Ovary (tissue), 10 donors: ENCODE measurements at places on chromosomes 11 and 22.

DNA sequence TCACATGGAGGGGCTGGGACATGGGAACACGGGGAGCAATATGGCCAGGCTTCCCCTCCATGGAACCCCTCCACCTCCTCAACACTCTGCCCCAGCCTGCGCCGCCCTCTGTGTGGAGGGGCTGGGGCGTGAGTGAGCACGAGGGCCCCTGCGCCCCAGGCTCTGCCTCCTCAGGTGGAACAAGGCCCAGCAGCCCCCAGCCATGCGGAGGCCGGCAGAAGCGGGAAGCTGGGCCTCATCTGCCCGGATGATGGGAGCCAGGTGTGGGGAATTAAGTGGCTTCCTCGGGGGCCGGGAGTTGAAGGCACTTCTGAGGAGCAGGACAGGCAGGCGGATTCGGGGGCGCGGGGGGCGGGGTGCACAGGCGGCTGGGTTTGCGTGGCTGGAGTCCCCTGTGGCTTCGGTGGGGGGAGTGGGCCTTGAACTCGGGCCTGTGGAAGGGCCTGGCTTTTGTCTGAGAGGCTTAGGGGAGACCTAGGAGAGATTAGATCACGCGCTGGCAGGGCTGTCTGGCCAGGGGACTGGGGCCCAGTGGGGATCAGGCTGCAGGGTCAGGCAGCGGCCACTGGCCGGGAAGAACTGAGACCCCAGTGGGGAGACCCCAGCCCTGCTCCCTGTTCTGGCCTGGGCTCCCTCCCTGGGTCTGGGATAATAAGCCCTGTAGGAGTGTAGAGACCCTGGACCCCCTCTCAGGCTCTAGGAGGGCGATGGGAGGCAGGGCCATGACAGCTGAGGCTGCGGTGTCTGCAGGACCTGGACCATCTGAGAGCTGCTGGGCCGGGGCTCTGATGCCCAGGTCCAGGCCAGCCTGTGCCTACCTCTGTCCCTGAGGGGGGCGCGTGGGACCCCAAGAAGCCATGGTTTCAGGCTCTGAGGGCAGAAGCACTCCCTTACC, 13.3 kb downstream of the PRR33 start:
- H3K36me3 ChIP-seq = no peaks in the 10 kb centered on the region
- DNase-seq = no peak
- H3K27ac ChIP-seq = no peak overlapping the region

- no peak overlapping the region for H3K4me3 ChIP-seq
- H3K27ac ChIP-seq = no peak overlapping the region
- no peaks in the 10 kb centered on the region for H3K36me3 ChIP-seq
- H3K4me1 ChIP-seq = peaks cover 20% of the 10 kb centered on the region
- DNase-seq = no peak
- no peaks in the 10 kb centered on the region for H3K27me3 ChIP-seq
Observed at GRCh38 chr22:38879108-38879729, 7.2 kb upstream of the CBX6 start.

DNA sequence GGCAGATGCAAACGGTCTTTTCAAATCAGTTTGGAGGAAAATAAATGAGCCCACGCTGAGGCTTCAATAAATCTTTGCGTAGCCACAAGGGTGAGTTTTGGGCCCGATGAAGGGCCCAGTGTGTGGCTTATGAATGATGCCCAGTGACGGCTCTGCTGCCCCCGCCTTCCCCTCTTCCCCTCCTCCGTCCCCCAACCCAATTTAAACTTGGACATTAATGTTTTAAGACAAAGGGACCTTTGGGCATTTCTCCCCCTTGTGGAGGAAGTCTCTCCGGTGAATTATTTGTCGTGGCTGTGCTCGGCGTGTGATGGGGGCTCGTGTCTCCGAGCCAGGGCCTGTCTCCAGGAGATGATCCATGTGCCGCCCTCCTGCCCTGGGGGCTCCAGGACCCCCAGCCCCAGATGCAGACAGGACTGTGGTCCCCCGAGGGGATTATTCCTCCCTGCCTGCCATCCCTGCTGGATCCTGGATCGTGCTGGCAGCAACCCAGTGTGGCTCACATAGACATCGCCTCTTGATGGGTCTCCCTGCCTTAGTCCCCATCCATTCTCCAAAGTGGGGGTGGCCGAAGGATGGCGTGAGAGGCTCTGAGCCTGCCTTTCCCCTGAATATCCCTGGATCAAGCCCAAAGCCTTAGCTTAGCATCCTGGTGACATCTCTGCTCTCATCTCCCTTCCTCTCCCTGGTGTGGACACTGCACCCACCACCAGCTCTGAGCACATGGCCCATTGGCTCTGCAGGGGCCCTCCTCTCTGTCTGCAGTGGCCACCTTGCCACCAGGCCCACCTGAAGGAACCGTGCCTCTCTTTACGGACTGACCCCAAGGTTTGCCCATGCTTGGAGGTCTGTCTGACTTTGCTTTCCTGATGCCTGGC, 56.4 kb downstream of the SMIM38 start:
- H3K4me1 ChIP-seq = no peaks in the 10 kb centered on the region
- no peak for DNase-seq
- no peak overlapping the region for H3K4me3 ChIP-seq
- H3K36me3 ChIP-seq = no peaks in the 10 kb centered on the region
- H3K27me3 ChIP-seq = no peaks in the 10 kb centered on the region
- no peak overlapping the region for H3K27ac ChIP-seq

GRCh38 chr11:64752175-64752970, 7.4 kb downstream of the PYGM start:
- no peaks in the 10 kb centered on the region for H3K36me3 ChIP-seq
- no peaks in the 10 kb centered on the region for H3K4me1 ChIP-seq
- H3K27ac ChIP-seq = no peak overlapping the region
- no peaks in the 10 kb centered on the region for H3K27me3 ChIP-seq
- no peak overlapping the region for H3K4me3 ChIP-seq

DNA sequence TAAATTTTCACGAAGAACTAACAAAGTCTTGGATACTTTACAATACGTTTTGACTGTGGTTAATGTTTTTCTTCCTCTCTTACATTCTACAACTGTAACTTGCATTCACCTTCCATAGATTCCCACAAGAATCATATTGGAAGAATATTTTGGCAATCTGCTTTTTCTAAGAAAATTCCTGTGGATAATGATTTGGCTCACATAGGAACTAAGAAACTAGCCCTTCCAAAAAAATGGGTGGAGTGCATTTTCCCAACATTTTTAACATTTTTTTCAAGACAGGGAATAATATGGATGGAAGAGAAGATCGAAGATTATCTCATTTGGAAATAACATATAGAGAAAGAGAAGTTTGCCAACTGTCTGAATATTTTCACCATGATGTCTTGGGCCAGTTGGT, 256.9 kb upstream of the POU2AF2 start:
- no peak for DNase-seq
- H3K27me3 ChIP-seq = no peaks in the 10 kb centered on the region
- H3K27ac ChIP-seq = no peak overlapping the region
- no peaks in the 10 kb centered on the region for H3K4me1 ChIP-seq

GRCh38 chr11:105401269-105401809, 208.5 kb upstream of the GRIA4 start:
- no peaks in the 10 kb centered on the region for H3K27me3 ChIP-seq
- DNase-seq = no peak
- H3K4me1 ChIP-seq = no peaks in the 10 kb centered on the region
- no peaks in the 10 kb centered on the region for H3K36me3 ChIP-seq
- no peak overlapping the region for H3K27ac ChIP-seq
- no peak overlapping the region for H3K4me3 ChIP-seq

DNA sequence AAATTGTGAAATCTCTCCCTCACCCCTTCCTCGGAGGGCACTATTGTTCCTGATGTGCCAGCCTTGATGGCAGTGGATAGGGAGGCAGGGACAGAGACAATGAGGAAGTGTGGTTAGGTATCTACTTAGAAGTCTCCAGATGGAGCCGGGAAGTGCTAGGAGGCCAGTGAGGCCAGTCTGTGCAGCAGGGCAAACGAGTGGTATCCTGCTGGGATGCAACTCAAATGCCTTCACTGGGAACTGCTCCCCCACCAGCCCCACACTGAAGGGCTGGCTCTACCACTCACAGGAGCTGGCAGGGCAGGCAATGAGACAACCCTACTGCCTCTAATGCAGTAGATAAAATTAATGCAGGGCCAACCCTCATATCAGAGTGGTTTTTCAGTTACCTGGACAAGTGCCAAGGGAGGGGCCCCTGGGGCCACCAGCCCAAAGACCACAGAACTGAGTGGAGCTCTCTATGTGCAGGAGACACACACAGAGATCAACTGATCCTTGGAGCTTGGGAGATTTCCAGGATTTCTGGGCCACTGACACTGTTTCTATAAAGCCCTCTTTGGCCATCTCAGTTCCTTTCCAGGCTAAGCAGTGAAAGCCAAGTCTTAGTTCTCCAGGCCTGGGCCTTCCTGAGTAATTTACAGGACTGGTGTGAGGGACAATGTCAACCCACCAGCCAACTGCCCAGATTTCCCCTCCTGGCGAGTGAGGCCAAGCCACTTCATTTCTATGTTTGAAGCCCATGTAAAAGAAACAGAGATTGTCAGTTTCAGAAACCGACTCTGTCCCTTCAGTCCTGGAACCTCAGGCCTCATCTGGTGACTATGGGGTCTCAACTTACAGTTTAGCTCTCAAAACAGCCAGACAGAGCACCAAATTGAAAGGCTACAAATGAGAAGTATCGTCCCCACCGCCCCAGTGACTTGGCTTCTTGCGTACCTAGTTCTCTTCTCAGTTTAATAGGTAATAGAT, 4.1 kb downstream of the MIF start:
- no peaks in the 10 kb centered on the region for H3K36me3 ChIP-seq
- no peak for DNase-seq
- H3K27me3 ChIP-seq = no peaks in the 10 kb centered on the region
- H3K4me3 ChIP-seq = no peak overlapping the region
- H3K4me1 ChIP-seq = peaks cover 13% of the 10 kb centered on the region

DNA sequence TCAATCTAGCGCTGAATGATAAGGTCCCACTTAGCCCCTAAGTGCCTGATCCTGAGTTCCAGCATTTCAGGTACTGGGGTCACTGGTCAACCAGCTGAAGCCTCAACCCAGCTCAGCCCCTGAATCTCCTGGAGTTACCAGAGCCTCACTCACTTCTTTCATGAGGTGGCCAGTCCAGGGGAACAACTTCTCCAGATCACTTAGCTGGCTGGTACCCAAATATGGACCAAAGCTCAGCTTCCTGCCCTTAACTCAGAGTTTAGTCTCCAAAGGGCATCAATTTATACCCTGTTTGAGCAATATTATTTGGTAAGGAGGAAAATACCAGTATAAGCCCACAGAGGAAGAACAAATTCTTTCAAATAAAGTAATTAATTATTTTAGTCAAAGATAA, 105.6 kb downstream of the SLC1A2 start:
- H3K4me1 ChIP-seq = no peaks in the 10 kb centered on the region
- H3K27ac ChIP-seq = no peak overlapping the region
- H3K36me3 ChIP-seq = no peaks in the 10 kb centered on the region
- H3K27me3 ChIP-seq = no peaks in the 10 kb centered on the region
